IMR-90 (cell line): ENCODE measurements at places on chromosomes 13 and 19.

GRCh38 chr13:53254500-53254899 is 225.9 kb downstream of the OLFM4 start:
- no peak for DNase-seq

- no peak for DNase-seq
These were observed 2.7 kb upstream of the TFDP1 start for GRCh38 chr13:113581871-113582270.

DNA sequence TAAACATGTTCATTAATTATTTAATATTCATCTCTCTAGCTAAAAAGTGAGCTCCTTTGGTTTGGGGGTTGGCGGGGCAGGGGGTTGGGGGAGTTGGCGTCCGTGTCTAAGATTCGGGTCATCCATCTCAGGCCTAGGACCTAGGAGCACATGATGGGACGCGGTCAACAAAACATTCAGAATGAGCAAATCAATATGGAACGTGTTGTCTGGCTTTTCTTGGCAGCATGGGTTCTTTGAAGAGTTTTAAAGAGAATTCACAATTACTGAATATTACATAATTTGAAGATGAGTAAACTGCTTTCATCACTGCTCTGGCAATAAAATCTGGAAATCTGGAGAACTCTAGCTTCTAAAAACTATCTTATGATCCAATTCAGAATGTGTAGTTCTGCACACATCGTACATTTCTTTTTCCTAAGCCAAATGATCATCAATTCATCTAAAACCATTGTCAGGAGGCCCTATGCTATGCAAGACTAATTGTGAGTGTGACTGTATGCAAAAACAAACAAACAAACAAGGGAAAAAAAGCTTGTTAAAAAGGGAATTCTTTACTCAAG is 5.4 kb upstream of the ARGLU1 start:
- peak; percentile 52 for DNase-seq

DNA sequence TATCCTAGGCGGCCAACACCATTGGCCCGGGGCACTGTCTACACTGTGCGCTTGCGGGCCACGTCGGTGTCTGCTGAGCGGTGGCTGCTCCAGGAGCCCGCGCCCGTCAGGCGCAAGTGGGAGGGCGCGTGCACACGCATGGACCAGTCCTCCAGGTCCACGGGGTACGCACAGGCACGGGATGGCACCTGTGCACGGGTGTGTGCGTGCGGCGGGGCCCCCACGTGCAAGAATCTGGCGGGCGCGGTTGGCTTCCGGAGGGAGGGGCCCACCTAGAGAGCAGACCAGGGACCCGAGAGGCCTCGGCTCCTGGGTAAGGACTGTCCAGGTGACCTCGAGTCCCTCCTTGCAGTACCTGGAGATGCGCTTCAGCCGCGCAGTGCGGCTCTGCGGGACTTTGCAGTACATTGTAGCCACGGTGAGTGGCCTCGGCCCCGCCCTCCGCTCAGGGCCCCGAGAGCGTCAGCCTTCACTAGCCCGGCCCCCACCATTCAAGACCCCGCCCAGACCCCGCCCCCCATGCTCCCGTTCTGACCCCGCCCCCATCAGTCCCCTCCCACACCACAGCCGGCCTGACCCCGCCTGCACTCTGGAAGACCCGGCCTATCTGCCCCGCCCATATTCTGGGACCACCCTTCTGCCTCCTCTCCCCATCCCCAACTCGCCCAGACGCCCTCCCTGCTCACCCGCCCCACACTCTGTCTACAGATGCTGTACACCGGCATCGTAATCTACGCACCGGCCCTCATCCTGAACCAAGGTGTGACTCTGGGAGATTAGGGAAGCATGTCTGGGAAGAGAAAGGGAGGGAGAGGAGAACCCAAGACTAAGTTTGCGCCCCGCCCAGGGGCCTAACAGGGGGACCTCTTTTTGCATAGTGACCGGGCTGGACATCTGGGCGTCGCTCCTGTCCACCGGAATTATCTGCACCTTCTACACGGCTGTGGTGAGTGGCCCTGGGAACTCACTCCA is 2.3 kb downstream of the SLC5A5 start:
- DNase-seq, result no peak

GRCh38 chr13:104414181-104414580 is 1348.0 kb upstream of the SLC10A2 start:
- DNase-seq, result no peak

- no peak for DNase-seq
These were observed 204.4 kb downstream of the MZT1 start for GRCh38 chr13:72523049-72523448.

DNA sequence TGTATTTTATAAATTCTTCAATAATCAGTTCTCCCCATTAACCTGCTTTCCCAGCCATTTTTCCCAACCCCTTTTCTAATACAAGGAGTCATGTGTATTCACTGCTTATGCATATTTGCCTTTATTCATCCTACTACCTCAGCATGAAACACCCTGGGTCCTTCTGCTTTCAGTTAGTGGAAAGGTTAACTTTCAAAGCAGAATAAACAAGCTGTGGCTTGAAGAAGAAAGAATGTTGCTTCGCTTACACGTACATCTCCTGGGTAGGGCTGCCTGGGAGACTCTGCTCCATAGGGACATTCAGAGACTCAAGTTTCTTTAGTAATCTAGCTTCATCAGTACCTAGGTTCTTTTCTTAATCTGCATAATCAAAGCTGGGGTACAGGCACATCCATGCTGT is 567.8 kb upstream of the SLC10A2 start:
- no peak for DNase-seq

- DNase-seq, result peak; percentile 88
These were observed 21.1 kb upstream of the OR10H1 start for GRCh38 chr19:15836330-15837220.

DNA sequence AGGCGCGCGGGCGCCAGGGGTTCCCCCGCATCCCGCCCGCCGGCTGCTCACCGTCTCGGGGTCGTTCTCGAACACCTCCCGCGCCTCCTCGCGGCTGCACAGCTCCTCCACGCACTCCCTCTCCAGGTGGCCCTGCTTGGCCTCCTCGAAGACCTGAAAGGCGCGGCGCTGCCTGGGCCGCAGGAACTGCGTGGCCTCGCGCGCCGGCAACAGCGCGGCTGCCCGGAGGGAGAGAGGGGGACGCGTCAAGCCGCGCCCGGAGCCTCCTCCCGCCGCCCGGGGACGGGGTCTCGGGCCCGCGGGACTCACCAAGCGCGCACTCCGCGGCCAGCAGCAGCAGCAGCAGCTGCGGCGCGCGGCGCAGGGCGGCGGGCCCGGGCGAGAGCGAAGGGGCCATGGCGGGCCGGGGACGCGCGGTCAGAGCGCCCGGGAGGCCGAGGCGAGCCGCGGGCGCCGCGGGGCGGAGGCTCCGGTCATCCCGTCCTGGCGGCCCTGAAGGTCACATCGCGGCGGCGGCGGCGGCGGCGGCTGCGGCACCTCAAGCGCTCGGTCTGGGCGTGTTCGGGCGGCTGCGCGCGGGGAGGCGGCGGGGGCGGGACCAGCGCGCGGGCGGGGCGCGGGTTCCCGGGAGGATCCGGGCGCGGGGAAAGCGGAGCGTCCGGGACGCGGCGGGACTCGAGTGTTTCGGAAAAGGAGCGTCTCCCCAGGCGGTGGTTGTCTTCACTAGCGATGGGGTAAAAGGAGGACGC is at the start of gene GAS6:
Gene GAS6, minus strand, starts transcription at position 553 of the 749 bp plus-strand sequence. Its CDS starts 156 bp downstream, at position 397.
- no peak for DNase-seq

DNA sequence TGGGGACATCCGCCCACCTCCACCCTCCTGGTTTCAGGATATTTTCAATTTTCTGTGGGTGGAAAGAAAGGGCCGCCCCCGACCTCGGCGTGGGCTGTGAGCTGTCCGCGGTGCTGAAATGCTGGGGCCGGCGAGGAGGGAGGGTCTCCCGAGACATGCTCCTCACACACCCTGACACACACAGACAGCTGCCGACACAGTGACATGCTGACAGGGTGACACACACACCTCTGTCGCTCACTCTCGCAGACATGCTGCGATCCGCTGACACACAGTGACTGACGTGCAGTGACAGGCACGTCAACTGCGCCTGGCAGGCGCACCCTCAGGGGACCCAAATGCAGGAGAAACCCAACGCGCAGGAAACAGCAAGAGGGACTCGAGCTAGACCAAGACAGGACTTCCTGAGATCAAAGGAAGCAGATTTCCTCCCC is 25.1 kb upstream of the MEIS3 start:
- no peak for DNase-seq

DNA sequence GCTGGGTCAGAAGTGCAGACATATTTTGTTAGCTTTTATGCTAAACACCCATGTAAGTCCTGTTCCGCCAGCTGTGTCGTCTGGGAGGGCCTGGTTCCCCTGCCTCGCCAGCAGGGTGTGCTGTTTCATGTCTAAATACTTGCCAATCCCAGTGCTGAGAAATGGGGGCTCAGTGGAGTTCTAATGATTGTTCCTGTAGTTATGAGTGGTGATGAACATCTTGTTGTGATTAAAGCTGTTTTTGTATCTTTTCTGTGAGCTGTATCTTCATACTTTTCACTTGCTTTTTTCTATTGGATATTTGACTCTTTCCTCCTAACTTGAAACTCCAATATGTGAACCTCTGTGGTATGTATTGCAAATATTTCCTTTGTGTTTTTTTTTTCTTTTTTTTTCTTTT is 32.7 kb downstream of the KDM4B start:
- peak; percentile 71 for DNase-seq

DNA sequence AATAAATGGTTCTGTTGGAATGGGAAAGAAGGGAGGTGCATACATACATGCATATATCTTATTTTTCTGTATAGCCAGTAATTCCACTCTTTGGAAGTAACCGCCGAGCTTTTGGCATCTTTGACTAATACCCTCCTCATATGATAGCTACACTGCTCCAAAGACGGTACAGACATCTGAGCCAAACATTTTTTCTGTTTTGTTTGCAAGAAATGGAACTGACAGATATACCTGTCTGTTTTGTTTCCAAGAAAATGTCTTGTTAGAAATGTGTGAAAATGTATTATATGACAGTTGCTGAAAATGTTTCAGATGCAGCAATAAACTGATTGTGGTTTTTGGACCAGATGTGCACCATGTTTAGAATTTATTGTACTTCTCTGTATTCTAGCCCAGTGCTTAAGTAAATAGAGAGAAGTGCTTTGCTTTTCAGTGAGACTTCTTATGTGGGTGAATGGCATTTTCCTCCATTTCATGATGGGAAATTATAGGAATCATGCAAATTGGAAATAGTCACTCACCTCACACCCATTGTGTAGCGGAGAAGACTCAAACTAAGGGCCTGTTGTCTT is 396.9 kb downstream of the KCNRG start:
- peak; percentile 36 for DNase-seq

GRCh38 chr13:99230991-99231390 is 27.2 kb downstream of the GPR18 start:
- DNase-seq, result no peak

GRCh38 chr13:92873029-92873428 is 353.6 kb upstream of the GPC6 start:
- DNase-seq, result no peak

GRCh38 chr19:39846678-39847486 is 703 bp upstream of the FBL start:
- DNase-seq, result no peak

- DNase-seq, result peak; percentile 26
These were observed 14.4 kb downstream of the EPS15L1 start for GRCh38 chr19:16457195-16457953.

DNA sequence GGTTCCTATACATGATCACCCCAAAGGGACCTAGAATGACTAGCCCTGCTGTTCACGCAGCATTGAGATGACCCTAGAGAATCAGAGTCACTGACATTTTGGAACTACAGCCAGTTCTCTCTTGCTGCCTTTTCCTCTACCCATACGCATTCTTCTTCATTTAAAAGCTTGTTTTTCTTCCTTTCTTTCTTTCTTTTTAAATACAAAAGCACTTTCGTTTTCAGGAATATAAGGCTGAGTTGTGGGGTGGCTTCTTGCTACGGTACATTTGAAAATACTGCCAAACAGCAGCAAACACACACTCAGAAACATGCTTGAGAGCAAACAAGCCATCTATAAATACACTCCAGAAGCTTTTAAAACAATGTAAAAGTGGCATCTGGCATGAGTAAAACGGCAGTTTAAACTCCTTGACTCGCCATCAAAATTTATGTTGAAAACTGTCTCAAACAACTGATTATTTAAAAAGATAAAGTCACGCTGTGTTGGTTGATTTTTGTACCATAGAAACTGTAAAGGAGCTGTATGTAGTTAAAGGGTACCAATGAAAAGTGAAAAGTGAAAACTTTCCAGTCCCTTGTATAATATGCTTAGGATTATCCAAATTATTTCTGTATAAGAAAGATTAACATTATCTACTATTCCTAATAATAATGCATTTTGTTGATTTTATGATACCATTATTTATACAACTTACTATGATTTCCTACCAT is 95.6 kb downstream of the PCDH9 start:
- DNase-seq, result peak; percentile 25

DNA sequence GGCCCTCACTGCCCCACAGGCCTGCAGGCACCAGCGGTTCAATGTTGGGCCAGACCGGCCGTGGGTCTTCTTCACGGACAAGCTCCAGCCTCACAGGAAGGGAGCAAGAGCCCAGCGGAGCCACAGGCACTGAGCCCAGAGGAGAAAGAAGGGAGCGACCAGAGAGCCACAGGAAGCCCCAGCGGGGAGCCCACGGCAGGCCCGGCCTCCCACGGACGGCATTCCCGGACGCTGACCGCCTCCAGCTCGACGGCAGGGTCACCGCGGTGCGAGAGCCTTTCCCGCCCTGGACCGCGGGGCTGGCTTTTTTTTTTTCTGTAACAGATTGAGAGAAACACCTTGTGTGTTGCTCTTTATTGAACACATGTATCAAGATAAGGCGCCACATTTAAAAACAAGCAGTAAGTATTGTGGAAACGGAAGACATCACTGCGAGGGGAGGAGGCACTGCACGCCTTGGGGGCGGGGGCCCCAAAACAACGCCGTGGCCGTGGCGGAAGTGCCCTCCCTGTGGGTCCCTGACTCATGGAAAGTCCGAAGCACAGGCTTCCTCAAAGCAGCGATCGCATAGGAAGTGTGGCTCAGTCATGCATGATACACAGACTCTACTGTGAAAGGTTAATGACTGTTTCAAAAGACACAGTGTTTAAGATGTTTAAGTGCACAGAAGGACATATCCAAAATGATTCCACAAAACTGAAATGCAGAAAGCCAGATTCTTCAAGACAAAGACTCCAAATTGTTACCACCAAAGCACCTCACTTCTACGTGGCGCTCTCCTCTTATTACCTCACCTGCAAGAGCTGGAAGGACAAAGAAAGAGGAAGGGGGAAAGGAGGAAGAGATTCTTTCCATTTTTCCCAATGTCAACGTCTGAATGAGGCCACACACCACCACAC is 3.5 kb downstream of the RASA3 start:
- DNase-seq, result peak; percentile 95

DNA sequence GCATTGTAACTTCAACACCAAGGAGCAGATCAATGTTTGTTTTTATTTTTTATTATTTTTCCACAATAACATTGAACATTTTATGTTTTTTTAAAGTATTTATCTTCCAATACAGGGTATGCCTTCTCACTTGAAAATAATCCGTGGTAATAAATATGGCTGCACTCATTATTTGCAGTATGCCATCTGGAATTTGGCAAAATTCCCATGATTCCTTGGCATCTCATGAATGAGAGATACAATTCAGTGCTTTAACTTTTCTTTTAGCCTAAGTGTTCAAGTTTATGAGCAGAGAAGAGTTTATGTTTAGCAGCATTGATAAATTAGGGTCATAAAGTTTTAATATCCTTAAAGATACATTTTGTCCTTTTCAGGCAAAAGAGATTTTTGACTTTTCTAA is 1109.6 kb upstream of the ATXN8OS start:
- DNase-seq, result no peak

- DNase-seq, result no peak
These were observed 60.8 kb downstream of the AP1M1 start for GRCh38 chr19:16258440-16258903.
